ENCODE measurements at places on chromosomes 3 and 15.

GRCh38 chr15:57916695-57917094 is 148.8 kb downstream of the ALDH1A2 start:
- DNase-seq = no peak

- DNase-seq = no peak
These were observed 173.3 kb downstream of the SEMA6D start for GRCh38 chr15:47890397-47891150.

- no peak for DNase-seq
These were observed 211.2 kb upstream of the BHLHE40 start for GRCh38 chr3:4768021-4768420.

GRCh38 chr15:59933607-59934006 is 70.5 kb upstream of the FOXB1 start:
- no peak for DNase-seq

GRCh38 chr3:197706658-197707057 is 30.0 kb downstream of the RUBCN start:
- DNase-seq = no peak

GRCh38 chr15:27464941-27465612 is 494.1 kb downstream of the GABRG3 start:
- no peak for DNase-seq

DNA sequence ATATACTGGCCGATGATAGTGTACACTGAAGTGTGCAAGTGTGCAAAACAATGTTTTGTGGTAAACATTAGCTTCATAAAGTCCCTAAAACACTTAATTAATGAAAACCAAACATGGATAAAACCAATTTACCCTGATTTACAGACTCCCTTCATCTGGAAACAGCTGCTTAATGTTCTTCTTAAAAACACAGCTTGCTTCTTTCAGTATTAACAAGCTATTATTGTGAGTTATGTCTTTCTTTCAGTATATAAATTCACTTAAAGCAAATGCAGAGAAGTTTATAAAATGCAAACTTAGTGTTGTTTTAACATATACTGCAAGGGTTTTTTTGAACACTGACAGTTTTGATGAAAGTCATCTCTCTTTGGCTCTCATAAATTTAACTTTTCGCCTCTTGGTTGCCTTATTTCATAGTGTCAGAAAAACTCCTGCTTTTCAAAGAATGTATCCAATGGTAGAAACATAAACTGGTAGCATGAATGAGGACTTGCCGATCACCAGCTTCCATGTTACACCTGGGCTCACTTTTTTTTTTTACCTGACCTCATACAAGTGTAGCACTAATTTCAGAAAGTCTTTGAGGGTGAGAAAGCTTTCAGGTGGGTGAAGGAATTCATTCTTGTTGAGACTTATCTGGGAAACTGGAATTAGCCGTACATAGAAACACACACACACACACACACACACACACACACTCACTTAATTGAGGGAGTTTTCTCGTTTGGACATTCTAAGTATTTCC is 532.2 kb downstream of the ROBO2 start:
- no peak for DNase-seq

DNA sequence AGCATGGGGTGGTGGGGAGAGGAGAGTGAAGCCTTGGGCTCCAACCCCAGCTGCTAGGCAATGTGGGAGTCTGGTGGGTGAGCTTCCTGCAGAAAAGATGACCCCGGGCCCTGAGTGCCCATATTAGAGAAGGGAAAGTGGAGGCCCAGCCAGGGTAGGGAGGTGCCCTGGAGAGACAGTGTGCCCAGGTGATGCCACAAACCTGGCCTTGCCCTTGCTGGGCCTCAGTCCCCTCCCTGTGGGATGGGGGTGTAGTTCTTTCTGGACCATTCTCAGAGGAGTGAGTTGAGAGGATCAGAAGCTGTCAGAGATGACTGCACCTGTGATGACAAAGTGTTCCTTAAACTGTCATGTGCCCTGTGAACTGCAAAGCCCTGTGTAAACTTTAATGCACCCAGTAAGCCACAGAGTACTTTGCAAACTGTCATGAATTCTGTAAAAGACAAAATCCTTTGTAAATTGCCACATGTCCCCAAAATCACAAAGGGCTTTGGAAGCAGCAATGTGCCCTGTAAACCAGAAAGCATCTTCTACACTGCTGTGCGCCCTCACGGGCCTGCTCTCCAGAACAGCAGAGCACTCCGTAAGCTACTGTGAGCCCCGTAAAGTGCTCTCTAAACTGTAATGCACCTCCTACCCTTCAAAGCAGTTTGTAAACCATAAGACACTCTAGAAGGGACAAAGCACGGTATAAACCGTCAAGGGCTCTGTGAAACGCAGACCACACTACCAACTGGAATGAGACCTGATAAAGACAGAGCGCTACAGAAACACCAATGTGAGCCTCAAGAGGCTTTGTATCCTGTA is 51.3 kb upstream of the FGD5 start:
- no peak for DNase-seq

GRCh38 chr3:68103811-68104210 is 449.4 kb upstream of the SUCLG2 start:
- no peak for DNase-seq

- DNase-seq = no peak
These were observed 114.1 kb upstream of the PPP2R3A start for GRCh38 chr3:135851201-135852081.

Measured in activated CD4-positive, alpha-beta T cell treated with anti-CD3 and anti-CD28 coated beads, Interleukin-2, amount 50 U/mL, for 16 hours (primary cell).